ENCODE measurements at places on chromosomes 5 and 9. TPM values are rescaled to one million over a fixed set of nuclear protein-coding genes. Genes with fewer than 3 reads are reported as not detected.

Gene DOCK8
- total RNA-seq: 266 TPM

Gene PRDM9
- total RNA-seq: not detected

Gene ADAMTSL2
- total RNA-seq: not detected

Gene HRCT1
- not detected for total RNA-seq

Gene HRH2
- total RNA-seq: 39.8 TPM

Gene ACTBL2
- total RNA-seq: not detected

Gene KIF4B
- 0.07 TPM for total RNA-seq

Gene NPR3
- not detected for total RNA-seq

Gene LMNB1
- total RNA-seq: 210 TPM

Gene OMD
- total RNA-seq: not detected

Gene CDH18
- total RNA-seq: not detected

Gene SHISAL2B
- not detected for total RNA-seq

Gene STPG3
- total RNA-seq: not detected

Gene PCDHGC4
- 0.37 TPM for total RNA-seq

Gene CTXN3
- total RNA-seq: not detected

Gene CHSY3
- total RNA-seq: not detected
